ENCODE measurements at places on chromosomes 2 and 18.

DNA sequence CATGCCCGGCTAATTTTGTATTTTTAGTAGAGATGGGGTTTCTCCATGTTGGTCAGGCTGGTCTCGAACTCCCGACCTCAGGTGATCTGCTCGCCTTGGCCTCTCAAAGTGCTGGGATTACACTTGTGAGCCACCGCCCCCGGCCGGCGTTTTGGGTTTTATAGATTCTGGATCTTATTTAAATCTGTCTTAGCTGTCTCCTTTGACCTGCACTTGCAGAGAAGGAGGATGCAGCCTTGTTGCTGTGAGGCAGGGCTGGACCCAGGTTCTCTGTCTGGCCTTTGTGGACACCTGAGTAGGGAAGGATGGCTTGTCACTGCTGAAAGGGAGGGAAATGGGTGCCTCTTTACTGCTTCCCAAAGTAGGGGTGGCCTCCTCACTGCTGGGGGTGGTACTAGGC, 83.0 kb upstream of the HS6ST1 start:
- no peak for DNase-seq

DNA sequence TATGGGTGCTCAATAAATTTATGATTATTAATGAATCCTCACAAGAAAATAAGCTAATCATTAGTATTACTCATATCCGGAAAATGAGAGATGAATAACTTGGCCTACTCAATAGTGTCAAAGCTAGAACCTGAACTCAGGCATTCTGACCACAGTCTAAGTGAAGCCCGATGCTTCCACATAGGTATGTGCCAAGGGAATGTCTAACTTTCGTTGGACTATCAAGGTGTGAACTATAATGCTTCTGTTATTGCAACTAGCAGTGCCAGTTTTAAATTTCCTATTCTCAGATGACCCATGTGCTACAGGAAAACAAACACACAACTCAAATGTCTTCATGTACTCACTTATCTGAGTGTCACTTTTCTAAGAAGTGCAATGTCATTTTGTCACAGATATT, 1.8 kb downstream of the BARD1 start:
- DNase-seq = no peak

- no peak for DNase-seq
Measured at GRCh38 chr2:239951129-239951734, 73.9 kb downstream of the NDUFA10 start.

DNA sequence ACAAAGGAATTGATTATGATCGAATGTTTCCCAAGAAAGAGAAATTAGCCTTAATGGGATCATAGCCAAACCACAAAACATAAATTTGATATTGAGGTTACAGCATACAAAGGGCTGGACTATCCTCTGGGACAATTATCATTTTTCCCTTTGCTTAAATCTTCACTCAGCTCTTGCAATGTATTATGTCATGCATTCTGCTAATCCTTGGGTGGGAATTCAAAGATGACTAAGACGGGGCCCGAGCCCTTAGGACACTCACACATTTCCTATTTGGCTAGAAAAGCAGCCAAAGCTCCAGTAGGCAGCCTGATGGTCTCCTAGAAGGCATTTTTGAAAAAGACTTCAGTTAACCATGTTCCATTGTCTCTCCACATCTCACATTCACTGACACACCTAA, 17.2 kb upstream of the NMI start:
- no peak for DNase-seq

DNA sequence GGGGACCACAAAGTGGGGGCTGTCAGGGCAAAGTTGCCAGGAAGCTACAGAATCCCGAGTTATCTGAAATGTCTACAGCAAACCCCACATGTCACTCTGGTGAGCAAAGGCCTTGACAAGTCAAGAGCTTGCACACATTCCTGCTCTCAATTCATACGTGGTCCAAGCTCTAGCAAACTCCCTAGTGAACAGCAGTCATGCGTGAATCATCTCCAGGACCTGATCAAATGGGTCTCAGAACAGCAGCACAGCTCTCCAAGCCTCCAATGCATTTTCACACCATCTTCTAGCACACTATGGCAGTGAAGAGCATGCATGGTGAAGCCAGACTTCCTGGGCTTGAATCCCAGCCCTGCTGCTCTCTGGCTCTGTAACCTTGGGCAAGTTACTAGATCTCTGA, 68.5 kb downstream of the MYO5B start:
- DNase-seq = no peak

DNA sequence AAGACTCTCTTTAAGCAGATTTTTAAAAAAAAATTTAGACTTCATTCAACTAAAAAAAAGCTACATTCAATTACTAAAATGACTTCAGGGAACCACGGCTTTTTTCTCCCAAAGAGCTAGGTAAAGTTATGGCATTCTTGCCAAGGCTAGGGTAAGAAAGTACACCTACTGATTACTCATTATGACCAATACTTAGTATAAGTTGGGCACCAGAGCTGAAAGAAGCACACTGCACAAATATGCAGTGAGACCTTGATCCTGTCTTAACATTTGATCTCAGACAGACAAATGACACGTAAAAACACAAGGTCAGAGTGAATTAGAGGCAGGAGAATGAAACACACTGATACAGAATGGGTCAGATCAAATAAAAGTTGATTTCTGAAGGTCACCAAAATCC, 88.7 kb downstream of the THADA start:
- no peak for DNase-seq

Measured in stimulated activated CD4-positive, alpha-beta T cell treated with anti-CD3 and anti-CD28 coated beads, Interleukin-4, amount 100 ng/mL, for 24 hours (primary cell).